ENCODE measurements at places on chromosomes 5 and 9. TPM values are rescaled to one million over a fixed set of nuclear protein-coding genes. Genes with fewer than 3 reads are reported as not detected.
A peak's percentile ranks its signal among the peaks of the same experiment; 100 is the strongest.

CCNO gene
- 0.32 TPM for total RNA-seq

PCDH12 gene
- 12.1 TPM for total RNA-seq

EXOC3 gene
- 45.0 TPM for total RNA-seq

SLC6A3 gene
- not detected for total RNA-seq

TAF11L5 gene
- not detected for total RNA-seq

WWC1 gene
- total RNA-seq, result 0.33 TPM

DNA sequence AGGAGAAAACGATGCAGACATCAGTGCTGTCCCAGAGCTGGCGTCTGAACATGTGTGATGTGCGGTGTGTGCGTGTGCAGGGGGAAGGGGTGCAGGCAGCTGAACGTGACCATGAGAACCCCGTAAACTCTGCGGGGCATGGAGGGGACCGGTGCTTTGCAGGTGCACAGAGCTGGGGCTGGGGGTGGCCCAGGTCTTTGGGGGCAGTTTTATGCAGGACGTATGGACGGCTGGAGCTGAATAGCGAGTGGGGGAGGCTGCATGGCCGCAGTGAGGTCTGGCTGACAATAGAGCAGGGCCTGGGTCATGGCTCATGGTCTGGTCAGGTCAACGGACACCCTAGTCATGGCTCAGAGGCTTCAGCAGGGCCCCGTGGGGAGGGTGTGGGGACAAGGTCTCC lies 3.3 kb upstream of the EXOC3 start:
- DNase-seq, result no peak

GRCh38 chr9:95493402-95493801 lies 23.4 kb downstream of the PTCH1 start:
- DNase-seq, result no peak

GRCh38 chr5:120457839-120458507 lies 6.1 kb upstream of the PRR16 start:
- DNase-seq, result peak; percentile 19

DNA sequence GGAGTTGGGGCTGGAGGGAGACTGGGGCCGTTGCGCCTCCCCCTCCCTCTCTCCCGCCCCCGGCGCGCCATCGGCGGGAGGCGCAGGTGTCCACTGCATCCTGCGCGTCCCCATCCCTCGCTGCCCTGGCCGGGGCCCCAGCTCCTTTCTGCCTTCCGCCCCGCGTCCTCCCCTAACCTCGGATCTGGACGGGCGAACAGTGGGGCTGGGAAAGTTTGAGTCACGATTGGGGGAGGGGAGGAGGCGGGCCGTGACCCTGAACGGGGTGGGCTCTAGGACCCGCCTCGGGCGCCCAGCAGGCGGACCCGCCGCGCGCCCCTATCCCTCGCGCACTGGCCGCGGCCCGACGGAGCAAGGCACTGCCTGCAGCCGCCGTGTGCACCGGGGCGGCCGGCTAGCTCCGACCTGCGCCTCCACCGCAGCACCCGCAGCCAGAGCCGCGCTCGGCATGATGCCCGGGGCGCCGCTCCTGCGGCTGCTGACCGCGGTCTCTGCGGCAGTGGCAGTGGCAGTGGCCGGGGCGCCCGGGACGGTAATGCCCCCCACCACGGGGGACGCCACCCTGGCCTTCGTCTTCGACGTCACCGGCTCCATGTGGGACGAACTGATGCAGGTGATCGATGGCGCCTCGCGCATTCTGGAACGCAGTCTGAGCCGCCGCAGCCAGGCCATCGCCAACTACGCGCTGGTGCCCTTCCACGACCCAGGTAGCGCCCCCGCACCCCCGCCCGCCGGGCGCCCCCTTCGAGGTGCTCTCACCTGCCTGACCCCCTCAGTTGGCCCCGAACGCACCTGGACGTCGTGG lies at the start of gene HMCN2:
Gene HMCN2, plus strand, starts transcription at position 330 of the 805 bp plus-strand sequence. Its CDS starts 119 bp downstream, at position 449.
- no peak for DNase-seq

DNA sequence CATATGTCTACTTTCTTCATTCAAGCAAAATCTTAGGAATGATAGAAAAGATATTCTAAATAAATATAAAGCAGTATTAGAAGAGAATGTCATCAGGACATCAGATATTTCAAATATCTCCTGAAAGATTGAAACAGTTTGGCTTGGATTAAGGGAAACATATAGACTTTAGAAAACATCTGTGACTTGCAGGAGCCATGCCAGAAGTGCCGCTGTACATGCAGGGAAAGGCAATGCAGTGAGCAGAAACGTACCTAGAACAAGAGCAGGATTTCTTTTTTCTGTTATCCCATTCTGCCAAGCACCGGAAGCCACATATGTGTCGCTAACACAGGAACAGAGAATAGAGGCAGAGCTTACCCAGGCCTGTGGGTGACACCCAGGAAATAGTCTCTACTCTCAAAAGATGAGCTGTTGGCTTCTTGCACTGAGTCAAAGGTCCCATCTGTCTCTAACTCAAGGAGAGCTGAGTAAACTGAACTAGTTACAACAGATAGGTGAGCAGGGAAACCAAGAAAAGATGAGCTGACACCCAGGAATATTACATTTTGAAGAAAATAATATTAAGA lies 5.8 kb downstream of the ADAMTS19 start:
- no peak for DNase-seq

DNA sequence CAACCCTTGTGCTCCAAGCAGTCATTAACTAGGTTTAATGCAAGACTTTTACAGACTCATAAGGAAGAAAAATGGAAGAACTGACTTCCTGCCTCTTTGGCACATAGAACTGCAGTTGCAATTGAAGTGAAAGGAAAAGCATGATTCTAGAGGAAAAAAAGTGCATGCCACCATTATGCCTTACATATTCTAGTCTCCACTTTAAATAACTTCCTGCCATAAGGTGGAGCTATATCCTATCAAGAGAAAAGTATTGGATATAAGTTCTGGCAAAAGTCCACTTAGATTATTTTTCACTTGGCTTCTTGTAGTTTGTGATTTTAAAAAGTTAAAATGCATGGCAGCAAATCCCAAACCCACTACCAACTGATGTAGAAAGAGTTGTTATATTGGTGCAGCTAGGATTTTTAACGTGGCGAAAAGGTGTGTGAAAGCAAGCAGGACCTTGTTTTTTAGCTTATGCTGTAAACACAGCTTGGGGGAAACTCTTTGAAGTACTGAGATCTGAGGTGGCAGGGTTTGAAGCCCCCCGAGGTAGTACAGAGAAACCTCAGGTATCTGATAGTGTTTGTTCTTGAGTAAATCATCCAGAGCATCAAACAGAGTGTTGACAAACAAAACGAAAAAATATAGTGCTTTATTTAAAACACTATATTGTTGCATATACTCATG lies 117.9 kb downstream of the ANXA1 start:
- no peak for DNase-seq

DNA sequence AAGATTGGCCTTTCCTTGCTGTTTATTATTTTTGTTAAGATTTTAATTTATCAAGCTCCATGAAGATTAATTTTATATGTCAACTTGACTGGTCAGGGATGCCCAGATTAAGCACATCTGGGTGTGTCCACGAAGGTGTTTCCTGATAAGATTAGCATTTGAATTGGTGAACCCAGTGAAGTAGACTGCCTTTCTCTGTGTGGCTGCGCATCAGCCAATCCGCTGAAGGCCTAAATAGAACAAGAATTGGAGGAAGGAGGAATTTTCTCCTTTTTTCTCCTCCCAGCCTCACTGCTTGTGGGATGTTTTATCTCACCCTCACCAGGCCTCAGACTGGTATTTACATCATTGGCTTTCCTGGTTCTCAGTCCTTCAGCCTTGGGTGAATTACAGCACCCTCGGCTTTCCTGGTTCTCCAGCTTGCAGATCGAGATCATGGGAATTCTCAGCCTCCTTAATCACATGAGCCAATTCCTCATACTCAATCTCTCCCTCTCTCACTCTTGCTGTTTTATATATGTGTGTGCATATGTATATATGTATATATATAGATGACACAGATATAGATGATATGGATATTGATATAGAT lies 135.4 kb upstream of the SPEF2 start:
- no peak for DNase-seq

DNA sequence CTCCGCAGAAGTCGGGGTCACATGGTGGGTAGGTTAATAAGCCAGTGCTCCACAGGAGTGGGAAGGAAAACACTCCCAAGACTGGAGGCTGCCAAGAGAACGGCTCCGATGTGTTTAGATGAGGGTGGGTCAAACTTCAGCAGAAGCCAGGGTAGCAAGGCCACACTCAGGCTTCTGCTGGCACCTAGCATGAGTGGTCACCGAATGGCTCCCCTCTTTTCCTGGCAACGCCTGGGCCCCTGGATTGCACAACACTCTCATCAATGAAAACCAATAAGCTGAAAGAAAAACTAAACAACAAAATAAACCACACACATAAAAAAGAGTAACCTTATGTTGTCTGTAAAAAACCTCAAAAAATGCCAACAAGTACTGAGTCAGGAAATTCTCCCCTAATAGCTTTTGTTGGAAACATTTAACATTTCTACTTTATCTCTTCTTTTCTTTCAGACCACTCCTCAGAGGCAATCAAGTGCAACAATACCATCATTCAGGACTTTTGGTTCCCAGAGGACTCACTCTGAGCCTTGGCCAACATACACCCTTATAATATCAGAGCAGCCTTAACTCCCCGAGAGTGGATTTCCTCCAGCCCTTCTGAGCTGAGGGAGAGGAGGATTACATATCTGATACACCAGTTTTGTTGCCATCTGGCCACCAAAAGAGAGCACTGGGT lies 279.9 kb downstream of the ENC1 start:
- no peak for DNase-seq

DNA sequence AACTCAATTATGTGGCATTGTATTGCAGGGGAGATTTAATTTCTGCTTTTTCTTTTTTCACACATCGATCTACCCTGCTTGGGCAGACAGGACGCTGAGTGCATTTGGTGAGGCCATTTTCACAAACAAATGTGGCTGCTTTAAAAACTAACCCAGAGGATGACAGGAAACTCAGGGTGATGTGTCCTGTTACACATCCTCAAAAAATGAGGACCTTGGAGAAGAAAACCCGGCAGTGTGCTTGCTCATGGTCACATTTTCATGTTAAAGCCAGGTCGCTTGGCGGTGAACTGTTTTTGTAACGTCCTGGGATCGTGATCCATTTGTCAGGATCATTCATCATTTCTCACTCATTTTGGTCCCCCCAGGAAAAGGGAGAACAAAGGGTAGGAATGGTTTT lies 478.3 kb upstream of the ADAMTS16 start:
- DNase-seq, result no peak

GRCh38 chr5:125450771-125451170 lies 704.3 kb upstream of the ZNF608 start:
- DNase-seq, result no peak

GRCh38 chr9:126952205-126952977 lies 37.8 kb downstream of the RALGPS1 start:
- DNase-seq, result no peak

- peak; percentile 91 for DNase-seq
Observed at GRCh38 chr5:148145916-148146315, 22.4 kb upstream of the SPINK14 start.

GRCh38 chr5:35815089-35815936 lies 41.4 kb upstream of the IL7R start:
- no peak for DNase-seq

DNA sequence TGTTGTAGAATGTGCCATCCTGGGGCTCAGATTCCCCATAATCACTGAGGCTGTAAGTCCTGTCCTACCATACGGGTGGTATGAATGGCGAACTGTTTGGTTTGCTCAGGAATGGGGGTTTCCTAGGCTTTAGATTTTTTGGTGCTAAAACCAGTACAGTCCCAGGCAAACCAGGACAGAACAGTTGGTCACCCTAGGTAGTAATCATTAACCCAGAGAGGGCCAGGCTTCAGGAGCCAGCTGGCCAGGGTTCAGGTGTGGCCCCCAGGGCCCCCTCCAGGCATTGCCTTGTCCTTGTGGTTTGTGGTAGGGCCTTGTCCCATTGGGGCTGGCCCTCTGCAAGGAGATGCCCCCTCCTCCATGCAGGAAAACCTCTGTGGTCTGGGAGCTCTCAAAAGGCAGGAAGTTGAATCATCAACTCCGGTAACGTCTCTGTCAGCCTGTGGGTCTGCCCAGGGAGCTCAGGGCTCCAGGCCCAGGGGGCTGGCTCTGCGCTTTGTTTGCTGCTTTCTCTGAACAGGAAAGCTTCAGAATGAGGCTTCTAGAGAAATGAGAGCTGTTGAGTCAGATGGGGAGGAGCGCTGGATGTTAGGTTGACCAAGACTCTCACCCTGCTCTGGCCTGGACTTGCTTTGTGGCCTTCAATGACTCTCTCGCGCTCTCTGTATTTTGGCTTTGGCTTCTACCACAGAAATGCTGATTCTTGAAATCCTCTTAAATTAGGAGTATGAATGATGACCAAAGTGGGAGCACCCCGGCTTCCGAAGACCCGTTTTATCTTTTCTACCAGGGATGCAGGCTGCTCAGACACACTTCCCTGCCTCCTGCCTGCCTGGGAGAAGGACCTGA lies 22.2 kb upstream of the JADE2 start:
- DNase-seq, result peak; percentile 91

GRCh38 chr9:16112116-16112515 lies 559.3 kb downstream of the CCDC171 start:
- no peak for DNase-seq

- DNase-seq, result no peak
Observed at GRCh38 chr5:169702693-169703481, 65.8 kb downstream of the DOCK2 start.
